Smooth muscle cell of trachea (primary cell): ENCODE measurements at places on chromosomes 2 and 18. TPM values are rescaled to one million over a fixed set of nuclear protein-coding genes. Genes with fewer than 3 reads are reported as not detected.

Gene FRZB
- total RNA-seq, result 0.17 and 0.44 TPM in 2 replicates

Gene GKN2
- not detected in 2 replicates for total RNA-seq

Gene DLX1
- 0.15 and 0.17 TPM in 2 replicates for total RNA-seq

Gene BCL2L11
- 3.2 and 5.3 TPM in 2 replicates for total RNA-seq

Gene TPGS2
- total RNA-seq, result 180 and 189 TPM in 2 replicates

Gene AMER3
- total RNA-seq, result under 0.01 TPM in 1 of 2 replicates, not detected in the other

Gene SCG2
- total RNA-seq, result 1.0 and 1.2 TPM in 2 replicates

Gene SLC4A5
- under 0.01 and 0.44 TPM in 2 replicates for total RNA-seq

Gene LIMS1
- 83.3 and 145 TPM in 2 replicates for total RNA-seq

Gene KLHL29
- total RNA-seq, result 4.2 and 13.9 TPM in 2 replicates

Gene PROKR1
- not detected in 2 replicates for total RNA-seq

Gene ACAA2
- 45.0 and 57.6 TPM in 2 replicates for total RNA-seq

Gene SERPINB2
- total RNA-seq, result 2.6 and 6.5 TPM in 2 replicates

Gene EGR4
- total RNA-seq, result 0.83 TPM in 1 of 2 replicates, not detected in the other

Gene SLC38A11
- 0.29 and 0.99 TPM in 2 replicates for total RNA-seq

Gene KIAA2012
- total RNA-seq, result 0.17 TPM in 1 of 2 replicates, not detected in the other

Gene DSG4
- not detected in 2 replicates for total RNA-seq

Gene AFTPH
- total RNA-seq, result 30.8 and 31.3 TPM in 2 replicates

Gene DNAH7
- 0.66 and 2.3 TPM in 2 replicates for total RNA-seq

Gene FBXO15
- total RNA-seq, result 1.2 and 1.5 TPM in 2 replicates

Gene KCNIP3
- total RNA-seq, result 2.9 and 3.6 TPM in 2 replicates

Gene TMEM200C
- total RNA-seq, result under 0.01 and 0.17 TPM in 2 replicates

Gene ZNF385B
- total RNA-seq, result not detected in 2 replicates

Gene CKAP2L
- 0.50 and 15.3 TPM in 2 replicates for total RNA-seq

Gene CAVIN2
- 21.0 and 22.8 TPM in 2 replicates for total RNA-seq

Gene LCT
- total RNA-seq, result under 0.01 TPM in 2 replicates

Gene KCNJ3
- not detected in 2 replicates for total RNA-seq

Gene TUBB8B
- total RNA-seq, result not detected in 2 replicates

Gene SPC25
- total RNA-seq, result 14.1 TPM in 1 of 2 replicates, not detected in the other

Gene TRMT61B
- total RNA-seq, result 11.1 and 13.2 TPM in 2 replicates

Gene SCYGR3
- not detected in 2 replicates for total RNA-seq

Gene GPR75
- total RNA-seq, result 1.3 and 1.5 TPM in 2 replicates

Gene FAM210A
- 22.0 and 28.3 TPM in 2 replicates for total RNA-seq

Gene CNDP1
- total RNA-seq, result not detected in 2 replicates

Gene TTC21B
- total RNA-seq, result 28.9 and 30.6 TPM in 2 replicates

Gene GPR155
- total RNA-seq, result 4.5 and 7.1 TPM in 2 replicates

Gene TUBA3E
- total RNA-seq, result not detected in 2 replicates
